ENCODE measurements at places on chromosomes 4 and X.

DNA sequence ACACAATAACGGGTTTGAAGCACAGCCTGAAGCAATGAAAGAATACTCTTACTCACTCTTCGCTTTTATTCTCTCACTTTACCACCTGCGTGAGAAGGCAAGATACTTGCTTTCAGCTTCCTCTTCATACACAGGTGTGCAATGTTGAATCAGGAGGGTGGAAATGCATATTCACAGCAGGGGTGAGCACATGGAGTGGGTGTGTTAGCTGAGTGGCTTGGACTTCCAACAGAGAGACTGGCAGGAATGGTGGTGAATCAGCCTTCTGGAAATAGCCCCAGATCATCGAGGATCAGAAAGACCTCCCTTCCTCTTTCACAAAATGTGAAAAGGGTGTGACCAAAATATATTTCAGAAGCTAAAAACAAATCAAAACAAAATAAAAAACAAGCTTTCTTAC lies 521.2 kb downstream of the STIM2 start:
- DNase-seq, result no peak

DNA sequence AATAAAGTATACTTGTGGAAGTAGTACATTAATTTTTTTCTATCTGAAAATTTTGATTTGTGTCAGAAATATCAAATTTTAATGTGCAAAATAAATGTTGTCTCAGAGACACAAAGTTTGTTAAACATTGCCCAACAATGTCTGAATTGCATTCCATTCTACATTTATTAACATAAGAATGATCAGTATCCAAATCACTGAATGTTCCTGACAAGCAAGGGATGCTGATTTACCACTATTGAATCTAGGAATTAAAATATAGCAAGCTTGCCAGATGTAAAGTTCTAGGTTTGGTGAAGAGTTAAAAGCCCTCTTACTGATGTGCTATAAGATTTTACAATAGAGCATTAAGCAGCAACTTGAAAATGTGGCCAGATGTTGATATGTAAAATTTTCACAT lies 489.2 kb upstream of the CTSO start:
- no peak for DNase-seq

GRCh38 chr4:139666735-139667281 lies 1.2 kb downstream of the MGST2 start:
- peak; percentile 75 for DNase-seq

- DNase-seq, result no peak
Observed at GRCh38 chr4:20883231-20883630, 183.0 kb downstream of the PACRGL start.

GRCh38 chr4:95643627-95644026 lies 94.9 kb upstream of the UNC5C start:
- no peak for DNase-seq

- peak; percentile 42 for DNase-seq
Observed at GRCh38 chrX:3638280-3638873, 75.1 kb downstream of the PRKX start.

DNA sequence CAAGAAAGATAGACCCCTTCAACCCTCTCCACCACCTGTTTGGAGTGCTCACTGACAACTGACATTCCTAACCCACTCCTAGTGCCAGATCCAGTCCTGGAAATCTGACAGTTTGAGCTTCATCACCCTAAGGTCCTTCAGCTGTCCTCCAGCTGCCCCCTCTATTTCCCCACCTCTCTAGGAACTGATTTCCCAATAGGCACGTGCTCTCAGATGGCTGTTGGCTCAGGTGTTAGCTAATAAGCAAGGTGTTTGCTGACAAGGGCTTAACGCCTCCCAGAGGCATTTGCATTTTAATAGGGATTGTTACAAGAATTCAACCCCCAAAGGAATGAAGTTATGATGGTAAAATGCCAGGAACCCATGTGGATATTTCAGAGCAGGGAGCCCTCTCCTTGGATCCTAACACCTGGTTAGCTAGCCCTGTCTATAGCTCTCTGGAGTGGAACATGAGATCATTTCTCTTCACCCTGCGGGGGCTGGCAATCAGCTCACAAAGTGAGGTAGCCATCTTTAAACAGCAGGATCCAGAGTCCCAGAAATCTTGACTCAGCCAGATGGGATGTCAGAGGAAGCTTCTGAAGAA lies 348.5 kb upstream of the SFRP2 start:
- DNase-seq, result no peak

- DNase-seq, result no peak
Observed at GRCh38 chrX:154981116-154981411, 41.5 kb downstream of the F8 start.

DNA sequence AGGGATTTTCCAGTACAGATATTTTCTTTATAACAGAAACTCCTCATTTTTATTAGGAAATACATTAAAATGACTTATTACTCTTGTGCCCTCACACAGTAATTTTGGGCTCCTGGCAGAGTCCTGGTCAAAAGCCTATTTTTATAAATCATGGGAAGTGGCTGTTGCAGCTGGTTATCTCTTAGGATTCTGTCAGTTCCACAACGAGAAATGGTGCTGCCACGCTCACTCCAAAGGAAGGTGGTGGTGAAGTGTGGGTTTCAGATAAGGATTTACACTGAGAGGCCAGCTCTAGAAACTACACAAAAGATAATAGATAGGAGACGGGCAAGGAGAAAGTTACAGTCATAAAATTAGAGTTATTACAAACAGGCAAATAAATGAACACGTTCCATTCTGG lies 159.2 kb upstream of the FAM241A start:
- DNase-seq, result no peak

GRCh38 chr4:41530741-41531140 lies 7.2 kb upstream of the LIMCH1 start:
- DNase-seq, result no peak

- no peak for DNase-seq
Observed at GRCh38 chr4:5463361-5463760, 245.0 kb downstream of the EVC2 start.

- no peak for DNase-seq
Observed at GRCh38 chr4:176561368-176561767, 231.4 kb downstream of the VEGFC start.

DNA sequence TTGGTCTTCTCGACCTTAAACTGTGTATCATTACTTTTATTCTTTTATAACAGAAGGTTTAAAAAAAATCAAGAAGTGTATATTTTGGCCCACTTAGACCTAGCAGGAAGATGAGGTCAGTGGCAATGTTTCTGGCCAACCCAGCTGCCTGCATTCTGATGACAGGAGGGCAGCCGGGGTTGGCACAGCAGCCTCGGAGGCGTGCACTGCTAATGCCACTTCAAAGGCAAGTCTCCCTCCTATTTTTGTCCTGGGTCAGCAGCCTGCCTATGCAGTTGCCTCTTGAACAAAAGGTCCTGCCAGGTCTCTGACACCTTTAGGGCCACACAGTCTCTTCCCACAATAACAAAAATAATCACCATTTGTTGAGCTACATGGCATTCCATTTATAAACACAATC lies 89.4 kb upstream of the MYOZ2 start:
- DNase-seq, result no peak

DNA sequence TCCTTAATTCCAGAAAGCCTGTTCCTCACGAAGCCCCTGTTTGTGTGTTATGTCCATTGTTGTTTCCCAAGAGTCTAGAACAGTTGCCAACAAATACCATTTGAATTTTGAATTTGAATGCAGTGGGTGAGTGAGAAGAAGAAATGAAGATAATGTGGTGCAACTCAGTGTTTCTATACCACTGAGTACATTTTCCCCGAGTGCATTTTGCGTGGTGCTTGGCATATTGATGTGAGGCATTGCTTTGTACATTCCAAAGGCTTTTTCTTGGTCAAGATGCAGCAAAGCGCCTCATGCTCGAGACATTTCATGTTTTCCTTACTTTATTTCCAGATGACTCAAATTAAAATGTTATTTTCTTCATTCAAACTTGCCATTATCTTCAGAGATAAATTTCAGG lies 253.1 kb upstream of the RPS6KA3 start:
- no peak for DNase-seq

GRCh38 chr4:42458657-42459056 lies 61.4 kb downstream of the SHISA3 start:
- DNase-seq, result no peak

DNA sequence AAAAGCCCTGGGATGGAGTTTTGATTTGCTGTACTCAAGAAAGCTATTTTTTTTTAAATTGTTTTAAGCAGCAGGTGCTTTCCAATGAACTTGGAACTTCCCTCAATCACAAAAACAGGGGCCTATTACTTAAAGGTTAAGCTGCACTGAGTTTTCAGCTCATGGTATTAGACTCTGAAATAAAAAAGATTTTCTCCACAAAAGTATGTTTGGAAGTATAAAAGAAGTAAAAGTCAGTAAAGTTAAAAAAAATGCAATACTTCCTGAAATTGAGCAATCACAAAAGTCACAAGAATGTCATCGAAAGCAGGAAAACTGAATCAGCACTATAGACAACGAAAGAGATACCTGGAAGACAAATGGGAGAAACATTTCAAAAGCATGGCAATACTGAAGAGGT lies 38.9 kb upstream of the PLAC8 start:
- DNase-seq, result no peak

DNA sequence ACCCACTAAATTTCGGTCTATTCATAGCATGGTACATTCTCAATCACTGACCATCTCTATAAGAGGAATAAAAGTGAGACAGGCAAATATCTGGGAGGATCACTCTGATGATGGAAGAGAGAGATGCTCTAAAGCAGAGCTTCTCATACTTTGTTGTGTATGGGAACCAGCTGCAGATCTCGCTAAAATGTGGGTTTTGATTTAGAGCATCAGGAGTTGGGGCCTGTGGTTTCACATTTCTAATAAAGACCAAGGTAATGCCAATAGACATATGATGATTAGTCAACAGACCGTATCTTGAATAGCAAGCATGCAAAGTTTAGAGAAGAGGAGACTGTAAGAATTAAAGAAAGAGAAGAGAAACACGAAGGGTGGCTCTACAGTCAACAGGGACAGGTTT lies 107.4 kb upstream of the FTHL17 start:
- no peak for DNase-seq

- no peak for DNase-seq
Observed at GRCh38 chr4:156568041-156568440, 403.6 kb downstream of the PDGFC start.

DNA sequence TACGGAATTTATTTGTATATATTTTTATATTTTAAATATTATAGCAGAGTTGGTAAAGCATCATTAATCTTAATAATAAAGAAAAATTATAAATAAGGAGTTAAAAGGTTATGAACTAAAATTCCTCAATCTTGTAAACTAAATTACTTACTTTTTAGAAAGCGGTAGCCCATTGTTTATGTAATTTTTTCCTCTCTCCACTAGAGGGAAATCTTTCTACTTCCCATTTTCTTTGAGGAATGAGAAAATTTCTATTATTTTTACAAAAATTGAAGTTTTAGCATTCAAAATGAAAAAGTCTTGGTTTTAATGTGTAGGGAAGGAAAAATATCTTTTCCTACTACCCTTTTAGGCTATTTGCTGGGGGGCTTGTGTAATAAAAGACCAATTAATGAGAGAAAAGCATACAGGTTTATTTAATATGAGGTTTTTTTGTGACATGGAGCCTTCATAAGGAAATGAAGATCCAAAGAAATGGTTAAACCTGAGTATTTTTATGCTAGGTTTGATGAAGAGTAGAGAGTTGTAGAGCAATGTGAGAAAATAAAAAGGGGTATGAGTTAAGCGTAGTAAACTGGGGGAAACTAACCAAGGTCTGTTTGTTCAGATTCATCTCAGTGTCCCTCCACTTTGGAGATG lies 68.7 kb upstream of the ADAD1 start:
- peak; percentile 58 for DNase-seq

DNA sequence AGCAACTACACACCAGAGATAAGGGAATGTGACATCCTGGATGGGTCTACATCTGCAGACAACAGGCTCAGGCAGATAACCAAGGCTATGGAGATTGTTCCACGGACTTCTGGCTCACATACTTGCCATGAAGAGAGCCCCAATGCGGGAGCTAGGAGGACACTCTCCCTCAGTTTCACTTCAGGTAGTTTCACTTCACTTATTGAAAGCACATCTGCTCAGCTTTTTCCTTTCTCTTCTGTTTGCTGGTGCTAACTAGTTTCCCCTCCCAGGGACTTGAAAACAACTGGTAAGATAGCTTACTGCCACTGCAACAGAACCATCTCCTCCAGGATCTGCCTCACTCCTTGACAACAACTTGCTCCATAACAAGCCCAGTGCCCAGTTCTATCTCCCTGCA lies 1.4 kb upstream of the CT47C1 start:
- no peak for DNase-seq

- DNase-seq, result no peak
Observed at GRCh38 chr4:20681271-20681670, 19.0 kb upstream of the PACRGL start.

DNA sequence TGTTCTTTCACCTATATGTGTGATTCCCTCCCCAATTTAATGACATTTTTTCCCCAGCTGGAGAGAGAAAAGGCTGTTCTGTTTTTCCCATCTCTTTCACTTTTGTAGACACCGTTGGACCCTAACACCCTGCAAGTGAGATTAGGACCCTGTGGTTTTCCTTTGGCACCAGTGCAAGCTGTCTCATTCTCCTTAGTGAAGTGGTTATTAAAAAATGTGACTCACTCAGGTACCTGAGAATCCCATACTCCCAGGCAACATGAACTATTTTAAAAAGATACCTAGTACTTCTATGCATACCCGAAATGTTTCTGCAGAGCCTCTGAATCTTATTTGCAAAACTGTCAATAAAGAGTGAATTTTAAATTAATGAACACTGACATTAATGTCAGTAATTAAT lies 175.7 kb upstream of the TBC1D9 start:
- DNase-seq, result no peak

DNA sequence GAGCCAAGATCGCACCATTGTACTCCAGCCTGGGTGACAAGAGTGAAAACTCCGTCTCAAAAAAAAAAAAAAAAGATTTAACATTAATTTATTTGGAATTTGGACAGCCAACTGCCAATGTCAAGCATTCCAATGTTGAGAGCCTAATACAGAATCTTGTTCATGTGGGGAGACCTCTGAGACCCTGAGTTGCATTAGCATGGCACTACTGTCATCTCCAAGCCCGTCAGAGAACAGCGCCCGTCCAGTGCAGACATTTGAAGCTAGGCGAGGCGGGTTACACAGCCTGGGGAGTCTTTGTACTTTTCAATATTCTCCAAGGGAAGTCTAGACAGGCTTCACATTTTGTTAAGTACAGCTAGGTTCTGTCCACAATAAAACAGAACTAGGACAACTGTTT lies 126.7 kb downstream of the CHRNA9 start:
- no peak for DNase-seq

GRCh38 chr4:183602557-183603027 lies 56.4 kb downstream of the RWDD4 start:
- peak; percentile 28 for DNase-seq

DNA sequence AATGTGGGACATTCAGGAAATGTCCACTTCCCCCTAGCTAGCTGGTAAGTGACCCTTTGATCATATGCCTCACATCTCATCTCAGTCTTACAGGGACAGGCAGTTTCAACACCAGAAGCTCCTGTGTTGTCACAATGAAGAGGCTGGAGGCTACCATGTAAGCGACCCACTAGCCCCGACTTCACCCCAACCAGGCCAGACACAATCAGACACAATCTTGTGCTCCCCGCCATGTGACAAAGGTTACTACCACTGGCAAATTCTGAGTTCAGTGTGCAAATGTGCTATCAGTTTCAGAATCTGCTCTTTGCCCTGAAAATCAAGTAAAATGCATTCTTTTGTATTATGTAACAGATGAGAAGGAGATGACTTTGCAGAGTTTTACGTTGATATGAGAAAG lies 56.9 kb upstream of the STS start:
- DNase-seq, result no peak

Data from RKO (cell line).